ENCODE measurements at places on chromosomes 7 and 10.

- no peak for DNase-seq
Observed at GRCh38 chr10:57785068-57785467, 482.6 kb downstream of the IPMK start.

DNA sequence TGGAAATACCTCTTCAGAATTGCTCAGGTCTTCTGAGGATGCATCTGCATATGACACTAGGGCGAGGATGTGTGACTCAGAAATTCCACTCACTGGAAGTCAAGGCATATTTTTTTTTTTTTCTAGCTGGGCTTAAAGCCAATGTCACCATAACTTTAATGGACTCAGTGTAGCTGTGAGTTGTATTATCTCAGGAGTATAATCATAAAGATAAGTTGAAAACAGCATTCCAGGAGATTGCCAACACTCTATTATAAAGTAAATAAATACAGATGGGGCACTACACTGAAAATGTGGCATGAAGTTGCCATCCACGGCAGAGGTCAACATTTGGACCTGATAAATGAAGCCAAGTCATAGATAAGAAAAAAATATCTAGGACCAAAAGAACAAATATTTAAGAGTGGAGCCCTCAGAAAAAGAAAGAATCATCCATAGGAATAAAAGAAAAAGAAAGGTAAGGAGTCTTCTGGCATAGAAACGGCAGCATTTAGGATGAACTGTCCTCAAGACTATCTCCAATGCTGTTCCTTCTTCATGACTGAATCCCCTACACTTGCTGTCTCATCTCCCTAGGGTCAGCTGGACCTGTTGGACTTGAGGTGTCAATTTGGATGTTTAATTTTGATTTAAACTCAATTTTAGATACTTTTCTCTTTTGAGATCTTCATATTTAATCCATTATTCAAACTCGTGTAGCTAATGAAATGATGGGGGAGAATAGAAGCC, 72.9 kb upstream of the CAV2 start:
- no peak for DNase-seq

GRCh38 chr7:92020636-92021035, 80.0 kb downstream of the AKAP9 start:
- no peak for DNase-seq

- no peak for DNase-seq
Observed at GRCh38 chr7:146647445-146647844, 530.8 kb downstream of the CNTNAP2 start.

GRCh38 chr7:98569691-98570337, 47.3 kb upstream of the NPTX2 start:
- DNase-seq = no peak

DNA sequence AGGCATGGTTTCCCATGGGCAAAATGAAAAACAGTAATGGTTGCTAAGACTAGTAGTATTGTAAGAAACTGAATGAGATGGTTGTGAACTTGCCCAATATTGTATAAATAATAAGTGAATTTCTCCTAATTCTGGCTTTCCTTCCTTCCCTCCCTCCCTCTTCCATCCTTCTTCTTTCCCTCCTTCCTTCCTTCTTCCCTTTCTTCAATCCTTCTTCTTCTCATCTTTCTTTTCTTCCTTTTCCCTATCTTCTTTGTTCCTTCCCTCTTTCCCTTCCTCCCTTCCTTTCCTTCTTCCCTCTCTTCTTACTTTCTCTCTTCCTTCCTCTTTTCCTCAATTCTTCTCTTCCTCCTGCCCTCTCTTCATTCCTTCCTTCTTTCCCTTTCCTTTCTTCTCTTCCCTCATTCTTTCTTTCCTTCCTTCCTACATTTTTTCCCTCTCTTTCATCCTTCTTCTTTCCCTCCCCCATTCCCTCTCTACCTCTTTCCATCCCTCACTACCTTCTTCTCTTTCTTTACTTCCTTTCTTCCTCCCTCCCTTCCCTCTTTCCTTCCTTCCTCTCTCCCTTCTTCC, 4.1 kb upstream of the VWC2 start:
- DNase-seq = no peak

- no peak for DNase-seq
Observed at GRCh38 chr10:50538555-50539398, 85.0 kb downstream of the SGMS1 start.
